ENCODE measurements at places on chromosomes 7 and 10.

DNA sequence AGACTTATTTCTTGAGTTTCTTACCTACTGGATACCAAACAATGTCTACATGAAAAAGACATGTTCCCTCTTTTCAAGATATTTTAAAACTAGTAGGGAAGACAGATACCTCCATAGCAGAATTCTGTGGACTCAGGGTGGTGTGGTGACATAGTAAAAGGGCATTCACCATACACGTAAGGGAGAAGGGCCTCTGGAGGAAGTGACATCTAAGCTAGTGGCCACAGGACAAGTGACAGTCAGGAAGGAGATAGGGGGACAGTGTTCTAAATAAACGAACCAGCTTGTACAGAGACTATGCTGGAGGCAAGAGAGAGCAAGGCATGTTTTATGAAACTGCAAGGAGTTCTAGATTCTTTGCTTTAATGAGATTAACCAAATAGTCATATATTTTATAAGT is 321.7 kb upstream of the LRGUK start:
- DNase-seq = no peak

DNA sequence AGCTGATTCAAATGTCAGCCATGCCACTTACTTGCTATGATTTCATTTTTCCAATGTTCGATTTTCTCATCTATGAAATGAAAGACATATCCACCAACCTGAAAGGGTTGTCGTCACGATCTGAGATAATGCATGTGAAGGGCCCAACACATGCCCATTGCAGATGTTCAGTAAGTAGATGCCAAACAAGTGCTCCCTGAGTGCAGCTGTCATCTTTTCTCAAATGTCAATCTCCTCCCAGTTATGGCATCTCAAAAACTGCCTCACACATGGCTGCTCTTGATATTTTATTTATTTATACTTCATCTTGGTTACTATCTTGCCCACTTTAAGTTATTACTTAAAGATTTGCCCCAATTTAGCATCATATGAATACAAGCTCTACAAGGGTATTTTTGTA is 16.8 kb downstream of the CPEB3 start:
- DNase-seq = no peak

GRCh38 chr7:919924-920341 is 34.5 kb downstream of the ADAP1 start:
- no peak for DNase-seq

- DNase-seq = no peak
Observed at GRCh38 chr10:79025199-79025832, 43.5 kb upstream of the ZMIZ1 start.

DNA sequence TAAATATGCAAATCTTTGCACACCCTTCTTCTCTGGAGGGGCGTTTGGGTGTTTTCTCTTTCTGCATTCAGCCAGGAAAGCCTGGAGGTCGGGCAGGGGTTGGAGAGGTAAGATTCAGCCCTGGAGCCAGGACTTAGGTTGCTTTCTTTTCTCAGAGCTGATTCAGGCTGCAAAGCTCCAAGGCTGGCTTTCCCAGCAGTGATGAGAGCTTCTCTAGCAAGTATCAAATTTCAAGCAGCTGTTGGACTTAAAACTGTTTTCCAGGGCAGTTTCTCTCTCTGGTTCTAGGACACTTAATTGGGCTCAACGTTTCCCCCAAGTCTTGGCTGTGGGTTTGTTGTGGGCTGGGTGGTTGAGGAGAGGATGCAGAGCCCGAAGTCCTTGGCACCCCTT is 608 bp downstream of the AKR1B10 start:
- no peak for DNase-seq

DNA sequence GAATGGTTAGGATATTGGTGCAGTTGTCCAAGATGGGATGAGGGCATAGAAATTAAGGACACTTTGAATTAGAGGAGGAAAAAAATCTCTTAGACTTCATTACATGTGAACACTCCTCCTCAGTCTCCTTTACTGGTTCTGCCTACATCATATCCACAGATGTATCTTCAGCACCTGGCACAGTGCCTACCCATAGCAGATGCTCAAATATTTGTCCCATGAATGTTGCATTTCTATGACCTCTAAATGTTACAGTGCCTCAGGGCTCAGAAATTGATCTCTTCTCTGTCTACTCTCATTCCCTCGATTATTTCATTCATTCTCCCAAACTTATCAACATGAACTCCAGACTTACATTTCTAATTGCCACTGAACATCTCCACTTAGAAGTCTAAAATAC is 17.1 kb downstream of the CNNM1 start:
- DNase-seq = no peak

- DNase-seq = no peak
Observed at GRCh38 chr7:45197461-45197860, 39.9 kb downstream of the RAMP3 start.

GRCh38 chr7:98687111-98687751 is 70.1 kb downstream of the NPTX2 start:
- no peak for DNase-seq

DNA sequence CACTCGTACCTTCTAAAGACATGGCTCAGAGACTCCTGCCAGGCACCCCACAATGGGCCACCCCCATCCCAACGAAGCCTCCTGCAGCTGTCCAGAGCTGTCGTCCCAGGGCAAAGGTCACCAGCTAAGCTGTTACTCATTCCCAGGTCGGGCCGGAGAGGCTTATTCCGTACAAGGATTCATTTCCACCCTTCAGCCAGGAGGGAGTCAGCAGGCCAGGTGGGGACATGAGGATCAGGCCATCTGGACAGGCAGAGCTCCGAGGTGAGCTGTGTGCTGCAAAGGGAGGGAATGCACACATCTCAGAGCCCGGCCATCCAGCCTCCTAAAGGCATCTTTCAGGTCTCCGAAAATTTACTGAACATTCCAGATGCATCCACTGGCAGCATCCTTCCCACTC is 63.9 kb upstream of the NANOS1 start:
- DNase-seq = no peak
